ENCODE measurements at places on chromosomes 3 and 15.

DNA sequence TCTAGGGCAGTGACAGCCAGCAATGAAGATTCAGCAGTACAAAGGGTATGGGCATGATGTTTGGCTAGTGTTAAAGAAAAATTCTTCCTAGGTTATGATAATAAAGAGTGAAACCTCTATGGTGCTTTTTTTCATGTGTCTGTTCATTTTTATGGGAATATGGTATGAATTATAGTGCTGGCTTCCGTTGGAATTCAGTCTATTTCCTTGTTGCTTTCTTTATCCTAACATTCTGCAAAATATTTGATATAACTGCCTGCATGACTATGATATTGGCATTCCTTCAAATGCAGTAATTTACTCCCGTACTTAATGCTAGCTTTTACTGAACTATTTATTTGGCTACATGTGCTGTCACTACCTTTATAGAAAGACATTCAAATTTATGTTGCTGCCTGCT lies 57.6 kb upstream of the ATP11B start:
- no peak for DNase-seq

- DNase-seq = no peak
Measured at GRCh38 chr3:51710631-51711351, 3.9 kb downstream of the GRM2 start.

DNA sequence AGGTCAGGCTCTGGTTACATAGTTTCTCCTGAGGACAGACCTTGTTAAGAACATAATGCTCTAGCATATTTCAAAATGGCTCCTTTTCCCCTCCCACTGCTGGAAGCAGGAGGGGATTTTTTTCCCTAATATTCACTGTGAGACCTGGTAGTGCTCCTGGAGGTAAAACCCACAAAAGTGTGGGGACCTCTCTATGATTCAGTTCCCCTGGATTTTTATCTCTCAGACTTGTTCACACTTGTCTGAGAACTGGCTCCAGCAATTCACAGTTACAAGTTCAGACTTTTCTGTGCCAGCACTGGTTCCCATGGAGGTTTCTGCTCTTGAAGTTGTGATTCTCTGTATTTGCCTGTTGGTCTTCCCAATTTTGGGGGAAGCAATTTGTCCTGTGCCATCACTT lies 36.3 kb upstream of the PCOLCE2 start:
- peak; percentile 96 for DNase-seq

DNA sequence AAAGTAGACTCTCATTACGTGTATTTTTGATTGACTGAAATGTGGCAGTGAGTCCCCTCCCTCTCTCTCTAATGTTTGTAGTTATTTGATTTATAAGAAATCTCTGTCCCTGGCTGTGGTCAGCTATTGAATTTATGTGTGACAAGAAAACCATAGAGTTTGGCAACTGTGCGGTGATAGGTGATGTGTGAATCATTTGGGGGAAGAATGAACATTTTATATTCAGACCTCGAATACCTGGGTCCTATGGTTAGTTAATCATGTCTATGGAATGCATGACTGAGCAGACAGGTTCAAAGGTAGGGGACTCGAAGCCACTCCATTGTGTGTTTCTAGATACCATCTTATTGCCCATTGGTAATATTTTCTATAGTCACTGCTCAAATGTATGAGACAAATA lies 712.1 kb downstream of the MECOM start:
- peak; percentile 89 for DNase-seq

- DNase-seq = no peak
Measured at GRCh38 chr15:35104526-35105147, 19.5 kb upstream of the NANOGP8 start.

Data from bronchial epithelial cell (primary cell).